Stimulated activated CD8-positive, alpha-beta memory T cell treated with anti-CD3 and anti-CD28 coated beads, Interleukin-4, amount 100 ng/mL, for 1 hour (primary cell): ENCODE measurements at places on chromosomes 4 and X.

DNA sequence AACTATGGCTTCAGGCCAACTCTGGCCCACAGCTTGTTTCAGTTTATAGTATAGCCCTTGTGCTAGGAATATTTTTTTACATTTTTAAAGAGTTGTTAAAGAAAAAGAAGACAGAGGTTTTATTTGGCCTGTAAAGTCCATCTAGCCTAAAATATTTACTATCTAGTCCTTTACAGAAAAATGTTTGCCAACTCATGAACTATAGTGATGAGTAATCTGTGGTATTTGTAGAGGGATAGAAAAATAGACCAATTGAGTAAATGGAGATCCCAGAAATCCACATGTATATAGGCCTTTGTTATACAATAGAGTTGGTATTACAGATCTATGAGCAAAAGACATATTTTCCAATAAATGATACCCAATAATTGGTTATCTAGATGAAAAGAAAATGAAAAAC is 288.7 kb downstream of the PRDM5 start:
- no peak for DNase-seq

DNA sequence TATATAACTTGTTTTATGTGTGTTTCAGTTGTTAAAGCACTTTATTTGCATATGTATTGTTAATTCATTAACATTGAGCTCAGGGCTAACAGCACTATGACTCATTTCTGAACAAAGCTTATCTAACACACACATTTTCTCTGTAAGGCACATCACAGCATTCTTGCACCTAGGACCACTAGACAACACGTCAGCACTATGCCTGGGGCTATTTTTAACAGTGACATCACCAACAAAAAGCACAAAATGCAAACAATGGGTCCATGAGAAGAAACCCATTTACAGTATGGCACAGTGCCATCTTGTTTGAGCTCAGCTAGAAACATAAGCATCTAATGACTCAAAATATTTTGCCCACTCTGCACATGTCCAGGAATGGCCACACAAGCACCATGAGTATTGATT is 124.4 kb downstream of the RELL1 start:
- DNase-seq: no peak

GRCh38 chrX:15916704-15917084 is 62.1 kb upstream of the AP1S2 start:
- no peak for DNase-seq

GRCh38 chrX:41085512-41085877 is 250 bp downstream of the USP9X start:
- peak; percentile 41 for DNase-seq

DNA sequence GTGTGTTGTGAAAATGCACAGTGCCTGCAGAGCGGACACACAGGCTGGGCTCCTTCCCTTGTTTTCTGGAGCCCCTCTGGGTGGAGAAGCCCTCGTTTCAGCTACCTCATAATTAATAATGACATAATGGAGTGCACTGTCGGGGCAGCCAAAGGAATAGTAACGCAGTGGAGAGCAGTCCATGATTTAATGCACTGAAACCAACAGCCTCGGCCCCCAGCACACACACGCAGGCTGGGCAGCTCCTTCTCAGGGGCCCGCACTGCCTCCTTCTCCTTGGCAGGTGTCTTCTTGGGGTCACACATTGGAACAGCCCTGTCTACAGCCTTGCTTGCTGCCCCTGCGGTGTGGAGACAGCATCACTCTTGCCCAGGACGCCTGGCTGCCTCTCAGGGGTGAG is 89.2 kb downstream of the DCTD start:
- DNase-seq: no peak

GRCh38 chr4:107380190-107380589 is 339.8 kb downstream of the PAPSS1 start:
- DNase-seq: no peak
